ENCODE measurements at places on chromosomes 13 and 19.

- DNase-seq, result no peak
Observed at GRCh38 chr19:4910594-4911281, 1.4 kb downstream of the UHRF1 start.

- no peak for DNase-seq
Observed at GRCh38 chr19:32876236-32876918, 6.8 kb upstream of the SLC7A9 start.

GRCh38 chr19:49676136-49676783 lies 811 bp upstream of the PRMT1 start:
- DNase-seq, result no peak

GRCh38 chr19:5974721-5975387 lies 3.1 kb downstream of the RANBP3 start:
- DNase-seq, result no peak

DNA sequence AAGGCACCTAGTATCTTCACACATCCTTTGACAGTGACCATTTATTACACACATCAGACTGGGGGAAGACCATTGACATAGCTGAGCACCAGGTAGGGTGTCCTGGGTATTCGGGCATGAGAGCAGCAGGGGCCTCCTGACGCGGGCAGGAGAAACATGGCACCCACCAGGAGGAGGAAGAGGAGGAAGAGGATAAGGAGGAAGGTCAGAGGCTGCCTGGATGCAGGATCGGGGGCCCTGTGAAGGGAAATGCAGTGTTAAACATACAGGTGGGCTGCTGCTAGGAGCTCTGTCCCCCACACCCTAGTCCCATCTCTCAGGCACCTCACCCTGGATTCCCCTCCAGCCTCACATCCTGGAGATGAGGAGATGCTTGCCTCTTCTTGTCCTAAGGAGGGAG lies 5.3 kb downstream of the SYNE4 start:
- no peak for DNase-seq

- no peak for DNase-seq
Observed at GRCh38 chr13:28166257-28166656, 27.9 kb downstream of the PAN3 start.

- peak; percentile 54 for DNase-seq
Observed at GRCh38 chr19:47391510-47392223, 27.7 kb downstream of the MEIS3 start.

DNA sequence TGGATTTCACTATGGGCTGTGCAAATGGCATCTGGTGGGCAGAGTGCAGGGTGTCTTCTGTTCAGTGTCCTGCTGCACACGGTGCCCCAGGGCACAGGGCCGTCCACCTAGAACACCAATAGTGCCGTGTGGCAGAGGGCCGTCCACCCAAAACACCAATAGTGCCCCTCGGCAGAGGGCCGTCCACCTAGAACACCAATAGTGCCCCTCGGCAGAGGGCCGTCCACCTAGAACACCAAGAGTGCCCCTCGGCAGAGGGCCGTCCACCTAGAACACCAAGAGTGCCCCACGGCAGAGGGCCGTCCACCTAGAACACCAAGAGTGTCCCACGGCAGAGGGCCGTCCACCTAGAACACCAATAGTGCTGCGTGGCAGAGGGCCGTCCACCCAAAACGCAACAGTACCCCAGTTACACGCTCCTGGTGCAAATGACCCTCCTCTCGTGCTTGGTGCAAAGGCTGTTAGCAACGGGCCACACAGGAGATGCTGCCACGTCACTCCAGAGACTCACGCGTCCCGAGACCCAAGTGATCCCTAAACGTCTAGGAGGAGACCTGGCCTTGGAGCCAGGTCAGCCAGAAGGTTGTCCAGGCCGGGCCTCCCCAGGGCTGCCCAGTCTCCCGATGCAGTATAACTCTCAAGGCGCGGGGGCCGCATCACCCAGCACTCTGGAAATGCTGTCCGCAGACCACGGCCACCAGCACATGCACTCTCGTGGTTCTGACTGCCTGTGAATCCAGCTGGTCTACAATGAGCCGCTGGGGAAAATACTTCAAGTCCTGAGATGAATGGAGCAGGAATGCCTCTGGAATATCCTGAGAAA lies 51.5 kb downstream of the RASA3 start:
- no peak for DNase-seq

Data from stimulated activated CD8-positive, alpha-beta memory T cell treated with anti-CD3 and anti-CD28 coated beads, Interleukin-15, amount 100 ng/mL, for 4 hours (primary cell).